Kidney epithelial cell (primary cell): ENCODE measurements at places on chromosomes 4 and X.

- no peak for DNase-seq
These were observed 1147.9 kb downstream of the NLGN4X start for GRCh38 chrX:5080791-5081190.

GRCh38 chr4:1556541-1557220 lies 127.4 kb downstream of the FAM53A start:
- no peak for DNase-seq

- no peak for DNase-seq
These were observed 166.0 kb downstream of the FBXO8 start for GRCh38 chr4:174117445-174117844.

DNA sequence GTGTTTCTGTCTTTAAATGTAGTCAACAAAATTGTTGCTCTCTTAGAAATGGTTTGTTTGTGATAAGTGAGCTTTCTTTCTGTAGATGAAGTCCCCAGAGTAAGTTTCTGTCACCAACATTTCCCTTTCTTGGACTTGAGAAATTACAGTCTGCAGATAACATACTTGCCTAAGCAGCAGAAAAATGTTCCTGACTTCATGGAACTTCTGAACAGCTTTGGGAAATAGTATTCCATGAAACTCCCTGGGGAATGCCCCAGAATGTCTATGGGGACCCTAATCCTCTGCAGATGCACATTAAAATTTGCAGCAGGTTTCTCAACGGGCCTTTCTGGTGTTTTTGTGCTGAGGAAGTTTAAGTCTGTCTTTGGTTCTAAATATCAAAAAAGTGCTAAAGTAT lies 38.6 kb upstream of the NEIL3 start:
- no peak for DNase-seq

DNA sequence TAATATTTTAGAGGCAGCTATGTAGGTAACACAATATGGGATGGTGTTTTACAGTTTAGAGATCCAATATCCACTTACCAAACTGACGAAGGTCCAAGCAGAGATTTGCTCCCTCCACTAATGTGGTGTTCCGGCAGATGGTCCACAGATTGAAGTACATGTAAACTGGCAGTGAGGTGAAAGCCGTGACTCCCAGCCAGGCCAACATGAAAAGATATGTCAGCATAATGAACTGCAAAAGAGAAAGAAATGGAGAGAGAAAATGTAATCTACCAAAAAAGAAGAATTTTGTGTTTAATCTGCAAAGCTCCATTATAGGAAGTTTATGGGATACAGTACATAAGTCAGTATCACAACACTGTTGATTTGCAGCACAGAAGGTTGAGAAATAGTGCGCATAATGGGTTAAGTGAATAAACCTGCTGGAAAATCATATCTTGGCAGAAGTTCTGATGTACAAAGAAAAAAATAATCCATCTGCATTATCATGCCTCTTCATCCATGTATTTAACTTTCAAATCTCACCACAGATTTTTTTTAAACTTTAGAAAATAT lies 160.2 kb downstream of the GPM6A start:
- no peak for DNase-seq

- no peak for DNase-seq
These were observed 96.0 kb upstream of the GUCY1A1 start for GRCh38 chr4:155570661-155571060.

DNA sequence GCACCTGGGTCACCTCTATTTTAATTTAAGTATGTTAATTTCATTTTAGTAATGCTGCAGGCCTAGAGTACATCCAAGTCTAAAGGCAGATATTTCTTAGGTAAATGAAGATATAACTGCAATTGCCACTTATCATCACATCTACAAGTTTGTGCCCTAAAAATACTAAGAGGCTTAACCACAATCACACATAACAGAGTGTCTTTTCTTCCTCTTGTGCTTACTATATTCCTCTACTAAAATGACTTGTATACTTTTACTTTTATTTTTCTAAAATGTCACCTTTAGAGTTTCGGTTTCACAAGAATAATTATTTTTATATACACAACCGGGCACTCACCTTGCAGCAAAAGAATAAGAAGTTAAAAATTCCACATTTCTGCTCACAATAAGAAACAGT lies 77.9 kb downstream of the EFHC2 start:
- no peak for DNase-seq

DNA sequence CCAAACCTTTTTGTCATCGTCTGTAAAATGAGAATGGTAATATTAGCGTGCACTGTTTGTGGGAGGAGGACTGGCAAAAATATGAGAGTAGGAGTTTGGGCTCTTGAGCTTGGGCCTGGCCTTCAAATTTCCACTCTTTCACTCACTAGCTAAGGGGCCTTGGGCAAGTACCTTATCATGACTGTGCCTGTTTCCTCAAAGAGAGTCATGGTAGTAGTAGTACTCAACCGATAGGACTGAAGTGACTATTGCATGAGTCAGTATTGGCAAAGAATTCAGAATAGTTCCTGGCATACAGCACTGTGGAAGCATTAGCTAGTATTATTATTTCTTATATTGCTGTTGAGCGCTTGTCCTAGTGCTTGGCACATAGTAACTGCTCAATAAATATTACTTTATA lies 16.0 kb upstream of the RBM3 start:
- no peak for DNase-seq

- no peak for DNase-seq
These were observed 26.4 kb upstream of the PROM1 start for GRCh38 chr4:16110199-16110598.

GRCh38 chrX:19549838-19550237 lies 34.5 kb upstream of the MAP3K15 start:
- DNase-seq, result no peak

- DNase-seq, result no peak
These were observed 14.1 kb downstream of the PRPS2 start for GRCh38 chrX:12805333-12805732.
